ENCODE measurements at places on chromosomes 12 and 14.

DNA sequence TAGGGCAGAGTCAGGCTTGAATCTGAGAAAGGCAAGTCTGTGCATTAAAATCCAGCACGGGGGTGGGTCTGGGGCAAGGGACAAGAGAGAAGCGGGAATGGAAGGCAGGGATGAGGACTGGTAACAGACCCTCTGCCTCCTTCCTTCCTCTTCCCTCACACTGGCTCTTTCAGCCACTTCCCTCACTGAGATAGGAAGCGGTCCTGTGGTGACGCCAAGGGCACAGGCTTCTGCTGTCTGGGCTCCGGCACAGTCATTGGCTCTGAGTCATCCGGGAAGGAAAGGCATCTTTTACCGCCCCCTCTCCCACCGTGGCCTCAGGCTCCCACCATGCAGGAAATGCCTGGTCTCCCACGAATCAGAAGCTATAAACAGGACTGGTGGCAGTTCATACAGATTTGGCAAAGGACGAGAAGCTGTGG lies 70.2 kb downstream of the ETV6 start:
- peak; percentile 71 for DNase-seq

DNA sequence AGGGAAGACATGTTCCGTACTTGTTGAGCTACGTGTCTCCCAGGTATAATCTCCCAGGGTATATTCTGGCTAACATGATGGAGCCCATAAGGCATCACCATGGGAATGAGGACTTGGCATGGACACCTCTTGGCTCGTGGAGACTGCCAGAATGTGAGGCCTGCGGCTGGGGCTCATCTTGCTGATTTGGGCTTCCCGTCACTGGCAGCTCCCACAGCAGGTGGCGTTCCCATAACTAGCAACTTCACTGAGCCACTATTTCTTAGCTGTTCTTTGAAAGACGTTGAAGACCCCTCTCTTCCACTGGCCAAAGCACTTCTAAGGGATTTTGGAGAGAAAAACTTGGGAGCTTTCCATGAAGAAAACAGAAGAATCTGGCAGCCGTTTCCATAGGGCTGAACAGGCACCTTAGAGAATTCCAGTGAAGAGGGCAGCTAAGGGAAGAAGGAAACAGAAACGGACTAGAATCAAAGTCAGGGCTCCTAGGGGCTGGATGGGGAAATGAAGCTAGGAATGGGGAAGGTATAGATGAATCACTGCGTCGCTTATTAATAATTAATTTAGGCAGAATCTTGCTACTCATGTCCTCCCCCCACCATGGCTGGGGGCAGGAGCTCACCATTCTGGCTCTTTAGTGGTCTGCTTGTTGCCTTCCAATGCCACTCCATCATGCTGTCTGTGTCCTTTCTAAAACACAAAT lies 39.7 kb upstream of the FOS start:
- DNase-seq = no peak

DNA sequence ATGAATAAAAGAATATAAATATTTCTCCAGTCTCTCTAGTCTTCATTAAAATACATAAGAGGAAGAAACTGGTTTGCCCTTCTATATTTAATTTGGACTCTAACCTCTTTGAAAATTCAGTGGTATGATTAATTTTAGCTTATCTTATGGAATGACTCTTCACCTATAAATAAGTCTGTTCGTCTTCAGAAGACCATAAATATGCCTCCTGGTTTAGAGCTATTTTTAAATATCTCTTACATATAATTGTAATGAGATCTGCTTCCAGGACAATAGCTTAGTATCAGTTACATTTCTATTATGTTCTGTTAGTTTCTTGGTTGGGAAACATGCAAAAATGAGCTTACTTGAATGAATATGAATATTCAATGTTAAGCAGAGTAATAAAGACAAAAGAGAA lies 257.5 kb upstream of the HMGA2 start:
- DNase-seq = no peak

DNA sequence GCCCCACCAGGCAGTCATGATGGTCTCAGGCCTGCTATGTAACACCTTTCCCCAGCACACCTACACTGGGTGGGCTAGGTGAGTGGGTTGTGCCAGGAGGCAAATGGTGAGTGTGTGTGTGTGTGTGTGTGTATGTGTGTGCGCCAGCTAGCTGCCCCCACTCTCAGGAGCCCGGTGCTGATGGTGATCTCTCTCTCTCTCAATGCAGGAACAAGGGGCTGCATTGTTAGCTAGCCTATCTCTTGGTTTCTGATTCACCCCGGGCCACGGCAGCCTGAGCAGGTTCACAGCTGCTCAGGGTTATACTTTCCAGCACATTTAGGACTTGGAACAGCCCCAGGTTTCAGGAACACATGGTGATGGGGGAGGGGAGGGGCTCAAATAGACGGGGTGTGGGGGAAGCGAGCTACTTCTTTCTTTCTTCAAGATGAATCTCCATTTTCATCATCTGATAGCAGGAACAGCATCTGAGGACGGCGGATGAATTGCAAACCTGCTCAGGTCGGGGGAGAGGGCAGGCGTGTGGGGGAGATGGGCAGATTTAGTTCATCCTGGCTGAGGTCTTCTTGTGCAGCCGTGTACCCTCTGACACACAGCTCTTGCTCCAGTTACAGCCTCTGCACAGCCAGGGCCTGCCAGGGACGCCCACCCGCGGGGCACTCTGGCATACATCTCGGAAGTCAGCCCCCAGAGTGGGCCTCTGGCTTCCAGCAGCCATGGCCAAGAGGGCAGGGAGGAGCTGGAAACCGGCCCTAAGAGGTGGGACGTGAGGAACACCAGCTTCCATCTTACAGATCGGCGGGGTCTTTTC lies 137.6 kb downstream of the ZFP36L1 start:
- no peak for DNase-seq

DNA sequence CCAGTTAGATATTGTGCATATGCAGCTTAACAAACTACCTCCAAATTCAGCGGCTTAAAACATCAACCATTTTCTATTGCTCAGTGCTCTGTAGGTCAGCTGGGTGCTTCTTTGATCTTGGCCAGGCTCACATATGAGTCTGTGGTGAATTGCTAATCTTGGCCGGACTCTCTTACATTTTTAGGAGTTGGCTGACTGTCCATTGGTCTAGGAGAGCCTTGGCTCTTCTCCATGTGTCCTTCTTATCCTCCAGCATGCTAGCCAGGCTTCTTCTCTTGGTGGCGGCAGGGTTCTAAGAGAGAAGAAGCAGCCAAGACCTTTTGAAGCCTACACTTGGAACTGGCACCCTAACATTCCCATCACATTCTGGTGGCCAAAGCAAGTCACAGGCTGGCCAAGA lies 174.3 kb upstream of the PWP1 start:
- DNase-seq = no peak

GRCh38 chr14:33809396-33809981 lies 141.4 kb downstream of the EGLN3 start:
- DNase-seq = no peak

- DNase-seq = no peak
Measured at GRCh38 chr14:101849125-101849524, 87.6 kb downstream of the PPP2R5C start.

GRCh38 chr12:132754160-132754932 lies 7.3 kb downstream of the ANKLE2 start:
- DNase-seq = no peak

GRCh38 chr12:13219320-13219719 lies 22.8 kb downstream of the EMP1 start:
- DNase-seq = no peak

- DNase-seq = no peak
Measured at GRCh38 chr12:101045486-101046464, 164.3 kb downstream of the SLC5A8 start.

DNA sequence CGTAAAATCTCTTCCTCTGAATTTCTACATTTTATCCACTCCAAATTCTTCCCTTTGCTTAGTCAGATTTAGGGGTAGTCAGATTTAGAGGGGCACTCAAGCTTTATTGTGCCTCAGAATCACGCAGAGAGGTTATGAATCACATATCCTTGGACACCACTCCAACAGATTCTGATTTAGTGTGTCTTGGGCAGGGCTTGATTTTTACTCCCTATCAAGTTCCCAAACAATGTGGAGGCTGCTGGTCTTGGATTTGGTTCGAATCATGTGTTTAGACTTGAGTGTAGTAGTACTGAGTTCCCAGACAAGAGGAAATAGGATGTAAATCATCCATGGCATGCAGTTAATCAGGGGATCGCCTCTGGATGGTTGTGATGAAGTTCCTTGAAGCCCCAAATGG lies 298.1 kb upstream of the CLEC14A start:
- DNase-seq = no peak

DNA sequence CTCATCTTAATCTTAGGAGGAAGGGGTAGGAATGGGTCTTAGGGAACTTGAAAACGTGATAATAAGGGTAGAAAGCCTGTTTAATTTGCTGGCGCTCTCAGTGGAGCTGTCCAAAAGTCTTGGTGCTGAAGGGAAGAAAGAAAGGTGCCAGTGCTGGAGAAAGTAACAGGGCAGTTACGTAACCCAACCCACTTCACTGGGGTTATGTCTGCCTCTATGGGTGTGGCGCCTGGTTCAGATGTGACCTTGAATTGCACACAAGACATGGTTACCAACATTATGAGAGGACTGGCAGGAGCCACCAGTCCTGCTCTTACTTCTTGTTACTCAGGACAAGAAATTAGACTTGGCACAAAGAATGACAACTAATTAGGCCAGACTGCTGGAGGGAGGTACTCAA lies 18.6 kb upstream of the GPATCH2L start:
- DNase-seq = no peak

DNA sequence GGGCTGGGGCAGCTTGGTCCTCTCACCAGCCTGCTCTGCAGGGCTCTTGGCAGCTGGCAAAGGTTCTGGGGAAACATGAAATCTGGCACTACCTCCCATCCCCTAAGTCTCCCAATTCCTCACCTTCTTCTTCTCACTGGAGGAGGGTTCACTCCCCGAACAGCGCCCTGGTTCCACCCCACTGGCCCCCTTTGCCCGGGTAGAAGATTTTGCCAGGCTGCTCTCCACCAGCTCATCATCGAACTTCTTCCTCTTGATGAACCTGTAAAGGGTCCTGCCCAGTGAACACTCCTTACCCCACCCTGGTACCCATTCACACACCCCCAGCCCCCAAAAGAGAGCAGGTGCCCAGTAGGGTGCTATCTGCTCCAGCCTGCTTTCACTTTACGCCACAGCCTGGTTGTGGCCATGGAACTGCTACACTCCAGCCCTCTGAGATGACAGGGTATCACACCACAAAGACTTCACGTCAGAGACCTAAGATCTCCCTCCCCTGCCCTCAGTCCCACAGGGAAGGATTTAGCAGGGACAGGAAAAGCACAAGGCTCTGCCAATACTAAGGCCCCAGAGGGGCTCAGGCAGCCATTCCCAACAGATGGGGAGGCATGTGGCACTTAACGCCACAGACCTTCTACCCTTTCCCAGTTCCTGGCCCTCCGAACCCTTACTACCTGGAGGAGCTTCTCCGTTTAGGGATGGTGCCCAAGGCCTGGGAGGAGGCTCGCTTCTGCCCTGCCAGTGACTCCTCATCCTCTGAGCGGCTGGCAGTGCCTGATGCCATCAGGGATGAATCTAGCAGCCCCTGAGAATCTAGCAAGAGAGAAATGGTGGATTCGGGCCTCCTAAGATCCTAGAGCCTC lies 2.3 kb downstream of the MCRS1 start:
- no peak for DNase-seq

DNA sequence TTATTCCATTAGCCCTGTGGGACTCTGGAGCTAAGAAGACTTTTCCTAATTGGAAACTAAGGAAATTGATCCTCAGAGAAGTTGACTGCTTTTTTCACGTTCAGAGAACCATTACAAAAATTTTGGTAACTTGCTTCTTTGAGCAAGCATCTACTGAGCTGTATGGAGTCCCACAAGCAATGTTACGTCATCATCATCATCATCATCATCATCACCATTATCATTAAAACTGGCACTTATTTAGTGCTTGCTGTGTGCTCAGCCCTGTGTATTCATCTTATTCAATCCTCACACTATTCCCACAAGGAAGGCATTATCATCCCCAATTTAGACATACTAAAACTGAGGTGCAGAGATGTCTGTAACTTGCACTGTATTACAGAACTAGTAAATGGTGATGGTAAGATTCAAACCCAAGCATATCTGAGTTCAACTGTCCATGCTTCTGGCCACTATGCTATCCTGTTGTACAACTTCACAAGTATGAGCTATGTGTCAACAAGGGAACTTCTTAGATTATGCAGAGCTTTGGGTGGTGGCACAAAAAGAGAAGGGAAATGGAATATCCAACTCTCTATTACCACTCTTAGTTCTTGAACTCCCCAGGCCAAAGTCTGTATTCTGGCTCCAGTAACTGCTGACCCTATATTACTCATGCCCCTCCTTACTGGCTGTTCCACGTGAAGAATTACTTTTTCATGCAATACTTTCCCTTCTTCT lies 6.3 kb downstream of the KRT1 start:
- no peak for DNase-seq

- no peak for DNase-seq
Measured at GRCh38 chr12:112341046-112341825, 41.0 kb downstream of the HECTD4 start.

DNA sequence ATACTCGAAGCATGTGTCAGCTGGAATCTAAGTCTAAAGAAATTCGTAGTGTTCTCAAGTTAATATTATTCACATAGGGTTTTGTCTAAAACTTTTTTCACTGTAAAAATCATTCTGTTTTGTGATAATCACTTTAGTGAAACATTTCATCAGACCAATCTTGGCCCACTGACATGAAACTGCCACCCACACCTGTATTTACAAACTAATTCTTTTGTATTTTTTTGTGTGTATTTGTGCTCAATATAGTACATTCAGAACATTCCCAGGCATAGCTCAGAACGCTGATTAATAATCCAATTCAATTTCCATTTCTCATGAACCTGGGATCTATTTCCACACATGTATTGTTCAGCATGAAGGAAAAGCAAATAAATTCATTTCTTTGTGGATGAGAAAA lies 191.7 kb downstream of the RASSF9 start:
- DNase-seq = no peak

GRCh38 chr12:109573914-109574244 lies 285 bp downstream of the MVK start:
- DNase-seq = no peak

DNA sequence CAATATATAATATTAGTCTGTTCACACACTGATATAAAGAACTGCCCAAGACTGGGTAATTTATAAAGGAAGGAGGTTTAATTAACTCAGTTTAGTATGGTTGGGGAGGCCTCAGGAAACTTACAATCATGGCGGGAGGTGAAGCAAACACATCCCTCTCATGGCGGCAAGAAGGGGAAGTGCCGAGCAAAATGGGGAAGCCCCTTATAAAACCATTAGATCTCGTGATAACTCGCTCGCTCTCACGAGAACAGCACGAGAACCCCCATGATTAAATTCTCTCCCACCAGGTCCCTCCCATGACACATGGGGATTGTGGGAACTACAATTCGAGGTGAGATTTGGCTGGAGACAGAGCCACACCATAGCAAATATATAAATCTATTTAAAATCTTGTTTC lies 269.8 kb downstream of the ATP23 start:
- no peak for DNase-seq

GRCh38 chr12:91059211-91059610 lies 1.4 kb upstream of the KERA start:
- DNase-seq = no peak

- no peak for DNase-seq
Measured at GRCh38 chr14:96803958-96804357, 6.8 kb downstream of the VRK1 start.

GRCh38 chr12:94535510-94535921 lies 75.8 kb upstream of the CEP83 start:
- no peak for DNase-seq

- no peak for DNase-seq
Measured at GRCh38 chr14:95128140-95128539, 29.2 kb downstream of the DICER1 start.

- no peak for DNase-seq
Measured at GRCh38 chr12:56061982-56062381, 18.0 kb upstream of the ERBB3 start.

GRCh38 chr12:17369556-17369955 lies 720.4 kb downstream of the RERGL start:
- no peak for DNase-seq

- DNase-seq = no peak
Measured at GRCh38 chr12:62363506-62363905, 103.1 kb upstream of the MON2 start.

Measured in CD4-positive, alpha-beta T cell treated with Interleukin-1 beta for 1 hour (primary cell).